ENCODE measurements at places on chromosomes 1 and 21.

DNA sequence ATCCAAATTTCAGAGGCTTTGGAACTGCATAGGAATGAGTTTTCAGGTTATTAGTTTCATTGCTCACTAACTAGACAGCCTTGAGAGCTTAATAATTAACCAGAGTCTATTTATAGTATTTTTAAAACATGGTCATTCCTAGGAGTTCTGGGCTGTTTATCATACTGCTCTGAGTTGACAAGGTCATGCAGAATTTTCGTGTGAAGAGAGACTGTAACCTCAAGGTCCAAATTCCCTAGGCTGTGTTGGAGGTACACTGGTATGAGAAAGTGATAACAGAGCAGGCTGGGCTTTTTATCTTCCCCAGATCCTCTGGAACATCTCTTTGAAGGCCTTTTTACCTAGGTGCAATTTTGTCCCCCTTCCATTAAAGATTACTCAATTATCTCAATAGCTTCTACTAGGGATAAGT is 736.3 kb downstream of the LTN1 start:
- DNase-seq = no peak

DNA sequence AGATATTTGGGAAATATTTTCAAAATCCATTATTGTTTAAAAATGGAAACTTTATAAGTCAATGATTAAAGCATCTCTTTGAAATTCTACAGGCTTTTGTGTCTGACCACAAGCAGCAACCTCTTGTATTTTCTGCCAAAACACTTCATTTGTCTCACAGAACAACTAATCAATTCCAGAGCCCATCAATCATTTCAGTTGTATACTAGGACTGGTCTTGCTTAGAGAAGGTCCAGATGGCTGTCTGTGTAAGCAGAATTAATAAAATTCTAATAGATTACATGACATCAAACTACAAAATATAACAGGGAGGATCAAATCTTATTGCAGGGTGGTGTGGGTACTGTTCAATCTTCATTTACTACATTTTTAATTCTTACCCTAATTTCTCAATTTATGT is 76.4 kb downstream of the ACBD6 start:
- DNase-seq = no peak

- no peak for DNase-seq
Measured at GRCh38 chr1:154481053-154481452, 21.0 kb upstream of the TDRD10 start.

DNA sequence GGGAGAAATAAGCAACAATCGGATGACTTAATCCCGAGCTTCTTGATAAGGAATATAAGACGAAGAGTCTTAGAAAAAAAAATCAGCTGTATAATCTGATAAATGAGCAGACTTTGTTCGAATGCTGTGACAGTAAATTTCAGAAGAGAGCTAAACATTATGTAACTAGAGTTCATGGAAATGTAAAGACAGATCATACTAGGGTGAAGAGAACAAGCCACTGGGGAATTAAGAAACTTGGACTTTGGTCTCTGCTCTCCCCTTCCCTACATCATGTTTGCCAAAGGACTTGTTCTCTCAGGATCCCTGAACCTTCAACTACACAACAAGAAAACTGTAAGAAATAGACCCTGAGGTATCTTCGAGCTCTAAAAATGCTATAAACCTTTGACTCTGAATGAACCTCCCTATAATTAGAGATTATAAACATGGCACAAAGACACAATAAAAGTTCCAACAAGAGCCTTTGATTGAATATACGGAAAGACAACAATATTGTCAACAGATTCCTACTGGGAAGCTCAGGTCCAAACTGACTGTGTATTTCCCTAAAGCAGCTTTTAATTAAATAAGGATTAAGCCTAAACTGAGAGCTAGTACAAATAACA is 27.5 kb downstream of the FRRS1 start:
- DNase-seq = no peak

GRCh38 chr1:38803647-38804046 is 55.9 kb downstream of the RRAGC start:
- no peak for DNase-seq

DNA sequence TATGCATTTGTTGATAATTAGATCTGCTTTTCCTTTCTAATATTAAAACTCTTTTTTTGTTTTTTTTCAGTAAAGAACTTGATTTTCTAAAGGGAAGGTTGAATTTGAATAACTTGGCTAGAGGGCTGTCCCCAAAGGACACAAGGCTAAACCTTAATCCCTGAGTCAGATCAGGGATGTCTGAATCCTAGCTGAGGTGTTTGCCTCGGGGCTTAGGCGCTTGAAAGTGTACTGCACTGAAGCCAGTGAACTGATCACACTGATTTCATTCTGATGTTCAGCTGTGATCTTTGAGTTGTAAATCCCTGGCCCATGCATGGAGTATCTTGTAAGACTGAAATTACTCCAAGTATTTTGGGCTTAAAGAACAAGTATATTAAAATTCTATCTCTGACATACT is 42.8 kb downstream of the MTR start:
- DNase-seq = no peak

Measured in activated effector memory CD4-positive, alpha-beta T cell treated with Interleukin-2 at 50 U/mL for 16 hours (primary cell).